Inflammatory macrophage treated with lipopolysaccharide for 4 hours (primary cell): ENCODE measurements at places on chromosomes 13 and 19.

GRCh38 chr13:98033277-98034247, 80.1 kb downstream of the IPO5 start:
- no peak for DNase-seq

DNA sequence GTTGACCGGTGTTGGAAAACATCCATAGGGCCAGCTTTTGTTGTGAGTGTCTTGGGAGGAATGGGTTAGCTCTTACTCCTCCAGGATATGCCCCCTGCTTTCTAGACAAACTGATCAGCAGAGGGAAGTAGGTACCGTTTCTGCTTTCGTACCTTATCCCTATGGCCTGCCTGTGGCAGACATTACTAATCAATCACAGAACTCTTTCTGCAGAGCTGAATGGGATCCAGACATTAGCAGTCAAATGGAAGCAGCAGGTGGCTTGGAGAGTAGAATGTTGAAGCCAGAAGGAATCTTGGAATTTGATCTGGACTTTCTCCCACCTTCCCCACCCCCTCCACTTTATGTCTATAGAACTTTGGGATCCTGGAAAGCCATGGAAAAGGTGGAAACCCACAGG, 17.1 kb downstream of the NWD1 start:
- no peak for DNase-seq

GRCh38 chr13:104024416-104025170, 958.4 kb upstream of the SLC10A2 start:
- DNase-seq, result no peak

DNA sequence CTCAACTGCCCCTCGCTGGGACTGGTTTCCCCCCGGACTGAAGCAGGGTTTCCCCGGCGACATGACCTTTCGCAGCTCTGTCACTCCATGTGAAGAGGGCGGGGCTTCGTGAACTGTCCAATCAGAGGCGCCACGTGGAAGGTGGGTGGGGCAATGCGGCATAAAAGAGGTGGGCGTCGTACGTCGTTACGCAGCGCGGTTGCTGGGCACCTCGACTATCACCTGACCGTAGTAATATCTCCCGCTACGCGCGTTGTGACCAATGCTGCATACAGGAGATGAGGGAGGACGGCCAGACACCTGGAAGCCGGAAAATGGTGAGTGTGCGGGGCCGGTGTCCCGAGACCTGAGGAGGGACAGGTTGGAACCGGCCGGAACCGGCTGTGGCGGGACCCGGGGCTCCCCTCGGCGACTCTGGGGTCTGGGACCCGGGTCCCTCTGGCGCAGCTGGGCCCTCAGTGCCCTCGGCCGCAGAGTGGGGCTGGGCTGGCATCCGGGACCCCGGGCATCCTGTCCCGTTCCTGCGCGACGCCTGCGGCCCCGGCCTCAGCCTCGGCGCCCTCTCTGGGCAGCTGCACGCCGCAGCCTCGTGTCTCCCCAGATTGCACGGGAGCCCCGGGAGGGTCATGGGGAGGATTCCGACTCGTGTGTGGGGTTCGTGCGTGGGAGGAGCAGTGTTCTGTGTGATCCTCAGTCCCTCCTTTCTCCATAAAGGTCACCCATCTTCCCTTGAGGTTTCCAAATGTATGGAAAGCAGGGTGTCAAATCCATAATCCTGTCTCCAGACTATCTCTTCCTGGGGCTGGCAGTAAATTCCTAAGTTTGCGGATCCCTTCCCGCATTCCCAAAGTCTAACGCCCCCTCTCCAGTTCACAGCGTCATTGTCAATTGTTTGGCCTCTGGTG, 32.2 kb downstream of the ZNF136 start:
- DNase-seq, result no peak

DNA sequence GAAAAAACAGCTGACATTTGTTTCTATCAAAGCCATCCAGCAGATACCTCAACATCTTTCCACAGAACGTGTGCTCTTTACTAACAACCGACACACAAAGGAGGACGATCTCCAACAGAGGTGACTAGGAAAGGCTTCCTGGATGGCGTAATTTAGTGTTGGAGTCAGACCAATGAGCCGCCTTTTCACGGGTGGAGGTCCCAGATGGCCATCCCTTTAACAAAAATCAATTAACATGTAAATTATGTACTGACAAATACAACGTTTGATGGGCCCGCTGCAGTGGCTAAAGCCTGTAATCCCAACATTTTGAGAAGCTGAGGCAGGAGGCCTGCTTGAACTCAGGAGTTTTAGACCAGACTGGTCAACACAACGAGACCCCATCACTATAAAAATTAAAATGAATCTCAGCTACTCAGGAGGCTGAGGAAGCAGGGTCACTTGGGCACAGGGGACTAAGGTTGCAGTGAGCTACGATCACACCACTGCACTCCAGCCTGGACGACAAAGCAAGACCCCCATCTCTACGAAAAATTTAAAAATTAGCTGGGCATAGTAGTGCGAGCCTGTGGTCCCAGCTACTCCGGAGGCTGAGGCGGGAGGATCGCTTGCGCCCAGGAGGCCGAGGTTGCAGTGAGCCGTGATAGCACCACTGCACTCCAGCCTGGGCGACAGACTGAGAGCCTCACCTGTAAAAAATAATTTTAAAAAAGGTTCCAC, 1.2 kb upstream of the DPY19L3 start:
- DNase-seq, result no peak

DNA sequence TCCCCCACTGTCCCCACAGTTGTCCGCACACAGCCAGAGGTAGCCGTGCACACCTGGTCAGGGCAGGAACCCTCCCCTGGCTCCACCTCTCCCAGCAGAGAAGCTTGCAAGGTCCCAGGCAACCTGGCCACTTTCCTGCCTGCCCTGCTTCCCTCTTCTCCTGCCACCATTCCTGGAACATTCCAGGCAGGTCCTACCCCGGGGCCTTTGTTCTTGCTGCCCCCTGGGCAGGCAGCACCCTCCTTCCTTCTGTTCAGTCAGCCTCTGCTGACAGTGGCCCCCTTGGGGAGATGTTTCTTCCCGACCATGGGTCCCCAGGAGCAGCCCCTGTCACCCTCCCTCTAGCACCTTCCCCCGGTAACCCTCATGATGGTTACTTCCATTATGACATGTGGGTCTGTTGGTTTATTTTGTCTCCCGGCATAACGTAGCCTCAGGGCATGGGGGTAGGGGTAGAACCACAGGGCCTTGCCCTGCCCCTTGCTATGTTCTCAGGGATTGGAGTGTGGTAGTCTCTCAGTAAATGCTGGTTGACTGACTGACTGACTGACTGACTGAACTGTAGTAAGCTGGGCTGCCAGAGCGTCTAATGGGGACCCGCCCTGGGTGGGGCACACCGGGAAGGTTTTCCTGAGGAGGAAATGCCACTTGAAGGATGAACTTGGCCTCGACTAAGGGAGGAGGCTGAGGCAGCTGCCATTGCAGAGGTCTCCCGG, 10.8 kb downstream of the PAK4 start:
- DNase-seq, result no peak

- peak; percentile 8 for DNase-seq
Observed at GRCh38 chr13:102799426-102800144, 666 bp downstream of the BIVM start.

DNA sequence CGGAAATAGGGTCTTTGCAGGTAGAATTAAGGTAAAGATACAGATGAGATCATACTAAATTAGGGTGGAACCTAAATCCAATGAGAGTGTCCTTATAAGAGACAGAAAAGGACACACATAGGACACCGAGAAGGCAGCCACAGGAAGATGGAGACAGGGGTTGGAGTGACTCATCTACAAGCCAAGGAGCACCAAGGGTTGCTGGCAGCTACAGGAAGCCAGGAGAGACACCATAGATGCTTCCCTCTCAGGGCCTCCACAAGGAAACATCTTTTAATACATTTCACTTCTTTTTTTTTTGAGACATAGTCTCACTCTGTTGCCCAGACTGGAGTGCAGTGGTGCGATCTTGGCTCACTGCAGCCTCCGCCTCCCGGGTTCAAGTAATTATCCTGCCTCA, 10.1 kb downstream of the TMEM143 start:
- DNase-seq, result no peak

DNA sequence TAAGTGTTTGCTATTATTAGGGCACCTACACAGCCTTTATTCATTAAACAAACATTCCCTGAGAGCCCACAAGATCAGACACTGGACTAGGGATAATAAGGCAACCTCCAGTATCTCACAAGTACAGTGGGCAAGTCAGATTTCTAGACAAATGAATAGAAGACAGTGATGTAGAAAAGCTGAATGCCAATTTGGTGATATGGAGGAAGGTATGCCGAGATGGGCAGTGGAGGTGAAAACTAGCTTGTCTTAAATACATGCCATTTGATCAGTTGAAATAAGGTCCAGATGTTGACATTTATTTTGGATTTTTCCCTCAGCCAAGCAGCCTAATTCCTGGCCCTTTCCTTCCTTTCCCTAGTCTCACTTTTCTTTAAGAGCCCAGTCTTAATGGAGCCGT, 130.3 kb downstream of the RXFP2 start:
- no peak for DNase-seq

DNA sequence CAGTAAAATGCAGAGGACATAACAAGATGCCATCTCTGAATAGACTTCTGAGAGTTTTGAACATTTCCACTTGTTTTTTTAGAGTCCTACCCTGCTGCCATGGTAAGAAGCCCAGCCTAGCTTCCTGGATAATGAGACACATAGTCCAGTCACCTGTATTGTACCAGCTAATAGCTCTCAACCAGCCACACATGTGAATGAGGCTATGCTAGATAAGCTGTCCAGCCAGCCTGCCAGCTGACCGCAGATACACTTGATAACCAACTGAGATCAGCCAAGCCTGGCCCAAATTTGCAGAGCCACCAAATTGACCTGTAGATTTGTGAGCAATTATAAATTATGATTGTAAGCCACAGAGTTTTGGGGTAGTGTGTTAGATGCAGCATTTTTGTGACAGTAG, 10.7 kb downstream of the RFXAP start:
- DNase-seq, result no peak

GRCh38 chr19:52724701-52725514, 9.9 kb downstream of the ZNF611 start:
- DNase-seq, result no peak

DNA sequence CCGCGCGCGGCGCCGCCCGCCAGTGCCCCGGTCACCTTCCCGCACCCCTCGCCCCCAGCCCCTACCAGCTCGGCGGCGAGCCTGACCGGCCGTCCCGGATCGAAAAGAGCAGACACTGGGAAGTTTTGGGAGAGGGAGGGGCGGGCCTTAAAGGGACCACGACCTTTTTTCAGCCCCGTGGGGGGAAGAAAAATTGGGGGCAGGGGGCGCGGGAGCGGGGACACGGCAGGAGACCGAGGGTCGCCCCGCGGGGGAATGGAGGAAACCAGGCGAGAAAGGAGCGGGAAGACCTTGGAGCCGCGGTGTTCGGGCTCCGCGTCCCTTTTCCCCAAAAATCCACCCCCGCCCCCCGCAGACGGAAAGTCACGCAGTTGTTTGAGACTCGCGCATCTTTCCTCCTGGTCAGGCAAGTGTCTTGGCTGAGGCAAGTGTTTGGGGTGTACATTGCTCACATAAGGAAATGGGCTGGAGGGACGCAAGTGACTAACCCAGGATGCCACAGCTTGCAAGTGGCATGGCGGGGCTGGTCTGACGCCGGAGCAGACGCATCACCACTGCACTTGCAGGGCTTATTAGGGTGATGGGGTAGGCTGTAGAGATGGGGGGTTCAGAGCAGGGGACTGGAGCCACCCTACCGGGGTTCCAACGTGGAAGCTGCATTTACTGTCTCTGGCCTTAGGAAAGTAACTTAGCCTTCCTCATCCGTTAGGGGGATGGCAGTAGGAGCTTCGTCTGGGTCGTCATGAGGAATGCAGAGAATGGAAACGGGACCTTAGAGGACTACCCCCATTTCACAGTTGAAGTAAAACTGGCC, 2.7 kb upstream of the HNRNPL start:
- peak; percentile 75 for DNase-seq

- DNase-seq, result peak; percentile 89
Observed at GRCh38 chr13:50126993-50127725, 111.9 kb downstream of the KCNRG start.

DNA sequence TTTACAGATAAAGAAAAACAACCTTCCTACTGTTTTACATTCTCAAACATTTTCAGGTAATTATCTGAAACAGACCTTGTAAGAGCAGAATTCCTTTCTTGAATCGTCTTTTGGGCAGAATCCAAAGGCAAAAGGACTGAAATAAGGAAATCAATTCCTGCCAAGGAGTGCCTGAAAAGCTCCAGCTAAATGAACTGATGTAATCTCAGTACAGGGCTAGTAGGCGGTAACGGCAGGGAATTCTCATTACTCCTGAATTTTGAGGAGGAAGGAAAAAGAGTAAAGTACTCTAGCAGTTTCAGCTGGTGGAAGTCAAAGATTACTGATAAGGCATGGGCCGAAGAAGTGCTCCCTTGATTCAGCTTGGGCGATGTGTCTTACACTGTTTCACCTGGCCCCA, 168.4 kb downstream of the PCDH9 start:
- no peak for DNase-seq

DNA sequence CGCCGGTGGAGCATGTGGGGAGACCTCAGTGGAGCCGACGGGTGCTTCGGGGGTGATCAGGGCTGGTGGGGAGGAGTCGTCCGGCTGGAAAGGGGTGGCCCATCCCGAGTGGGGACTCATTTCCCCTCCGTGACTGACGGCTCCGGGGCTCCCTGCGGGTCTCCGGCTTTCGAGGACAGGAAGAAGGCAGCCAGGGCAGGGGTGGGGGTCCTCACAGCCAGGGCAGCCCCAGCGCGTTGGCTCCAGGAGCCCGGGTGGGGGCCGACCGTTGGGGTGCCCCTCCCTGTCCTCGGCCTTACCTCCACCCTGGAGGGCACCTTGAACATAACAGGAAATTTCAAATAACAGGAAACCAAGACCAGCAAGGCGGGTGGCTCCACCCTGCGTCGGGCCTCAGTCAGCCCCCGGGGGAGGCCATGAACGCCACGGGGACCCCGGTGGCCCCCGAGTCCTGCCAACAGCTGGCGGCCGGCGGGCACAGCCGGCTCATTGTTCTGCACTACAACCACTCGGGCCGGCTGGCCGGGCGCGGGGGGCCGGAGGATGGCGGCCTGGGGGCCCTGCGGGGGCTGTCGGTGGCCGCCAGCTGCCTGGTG, at the start of gene S1PR4:
S1PR4 (plus strand) TSS at position 393 of the 596 bp plus-strand sequence; CDS start at position 417, 24 bp downstream.
- peak; percentile 25 for DNase-seq

DNA sequence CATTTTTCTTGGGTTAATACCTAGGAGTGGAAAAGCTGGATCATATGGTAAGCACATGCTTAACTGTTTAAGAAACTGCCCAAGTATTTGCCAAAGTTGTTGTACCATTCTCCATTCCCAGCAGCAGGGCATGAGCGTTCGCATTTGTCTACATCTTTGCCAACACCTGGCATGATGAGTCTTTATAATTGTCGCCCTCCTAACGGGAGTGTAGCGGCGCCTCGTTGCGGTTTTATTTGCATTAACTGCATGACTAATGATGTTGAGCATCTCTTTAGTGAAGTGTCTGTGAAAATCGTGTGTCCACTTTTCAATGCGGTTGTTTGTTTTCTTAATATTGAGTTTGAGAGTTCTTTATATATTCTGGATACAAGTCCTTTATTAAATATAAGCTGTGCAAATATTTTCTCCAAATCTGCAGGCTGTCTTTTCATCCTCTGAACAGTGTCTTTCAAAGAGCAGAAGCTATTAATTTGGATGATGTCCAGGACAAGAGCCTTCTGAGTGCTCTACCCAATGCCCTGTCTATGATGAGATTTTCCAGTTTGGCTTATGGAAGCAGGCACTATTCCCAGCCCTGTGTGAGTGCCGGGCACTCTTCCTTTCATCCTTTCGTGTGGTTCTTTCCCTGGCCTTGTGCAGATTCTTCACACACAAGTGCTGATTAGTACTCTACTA, 202.0 kb downstream of the FOXO1 start:
- DNase-seq, result no peak
